ENCODE measurements at places on chromosomes 4 and X.

DNA sequence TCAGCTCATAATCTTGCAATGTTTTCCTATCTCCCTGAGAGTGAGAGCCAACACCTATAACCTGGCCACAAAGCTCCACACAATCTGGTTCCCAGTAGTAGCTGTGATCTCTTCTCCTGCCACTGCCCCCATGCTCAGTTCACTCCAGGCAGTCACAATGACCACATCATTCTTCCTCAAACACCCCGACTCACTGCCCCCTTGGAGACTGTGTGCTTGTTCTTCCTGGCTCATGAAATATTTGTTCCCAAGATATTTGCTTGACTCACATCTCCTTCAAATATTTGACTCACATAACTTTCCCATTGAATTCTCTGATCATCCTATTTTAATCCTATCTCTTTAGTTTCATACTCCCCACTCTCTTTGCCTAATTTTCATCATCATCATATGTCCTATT, 173.7 kb downstream of the AREG start:
- DNase-seq, result no peak

DNA sequence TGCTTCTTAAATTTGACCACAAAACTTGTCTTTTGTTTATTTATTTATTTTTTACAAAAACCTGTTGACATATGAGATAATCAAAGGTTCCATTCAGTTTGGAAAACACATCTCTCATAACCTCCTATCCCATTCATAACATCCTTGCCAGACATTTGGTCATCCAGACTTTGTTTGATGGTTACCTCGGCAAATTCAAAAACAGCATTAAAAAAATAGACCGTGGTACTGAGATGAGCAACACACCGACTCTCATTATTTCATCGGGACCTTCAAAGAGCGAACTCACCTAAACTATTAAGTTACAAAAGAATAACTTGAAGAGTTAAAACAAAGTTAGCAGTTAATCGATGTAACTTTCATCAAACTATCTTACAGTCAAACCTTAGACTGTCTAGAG, 85.8 kb upstream of the RPS6KA3 start:
- no peak for DNase-seq

DNA sequence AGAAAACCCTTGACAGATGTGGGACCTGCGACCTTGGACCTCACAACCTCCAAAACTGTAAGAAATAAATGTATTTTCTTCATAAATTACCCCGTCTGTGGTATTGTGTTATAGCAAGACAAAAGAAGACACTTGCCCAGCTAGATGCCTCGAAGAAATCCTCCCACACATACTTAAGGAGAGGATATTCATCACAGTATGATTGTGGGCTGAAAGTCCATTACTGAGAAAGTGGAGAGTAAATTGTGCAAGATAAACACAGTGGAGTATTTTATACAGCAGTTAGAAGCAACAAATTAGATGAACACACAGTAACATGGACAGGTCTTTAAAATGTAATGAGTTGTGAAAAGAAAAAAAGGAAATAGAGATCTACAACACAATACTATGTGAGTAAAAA, 25.8 kb upstream of the PLA2G12A start:
- no peak for DNase-seq

DNA sequence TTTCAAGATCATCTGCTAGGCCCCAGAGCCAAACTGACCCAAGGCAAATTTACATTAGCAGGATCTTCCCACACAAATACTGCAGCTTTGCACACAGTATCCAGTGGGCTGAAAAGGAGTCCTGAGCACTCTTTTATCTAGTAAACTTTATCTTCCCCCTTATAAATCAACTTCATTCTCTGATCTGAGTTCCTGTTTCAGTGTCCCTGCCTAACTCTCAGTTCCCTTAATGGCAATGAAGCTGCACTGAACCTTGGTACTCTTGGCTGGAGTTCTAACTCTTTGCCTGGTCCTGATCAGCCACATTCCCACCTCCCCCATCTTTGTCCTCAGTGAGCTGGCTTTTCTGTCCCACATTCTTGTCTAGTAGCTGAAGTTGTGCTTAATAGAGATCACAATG, 37.4 kb downstream of the EDA2R start:
- no peak for DNase-seq

GRCh38 chr4:143346206-143346605, 9.5 kb downstream of the GAB1 start:
- DNase-seq, result no peak

DNA sequence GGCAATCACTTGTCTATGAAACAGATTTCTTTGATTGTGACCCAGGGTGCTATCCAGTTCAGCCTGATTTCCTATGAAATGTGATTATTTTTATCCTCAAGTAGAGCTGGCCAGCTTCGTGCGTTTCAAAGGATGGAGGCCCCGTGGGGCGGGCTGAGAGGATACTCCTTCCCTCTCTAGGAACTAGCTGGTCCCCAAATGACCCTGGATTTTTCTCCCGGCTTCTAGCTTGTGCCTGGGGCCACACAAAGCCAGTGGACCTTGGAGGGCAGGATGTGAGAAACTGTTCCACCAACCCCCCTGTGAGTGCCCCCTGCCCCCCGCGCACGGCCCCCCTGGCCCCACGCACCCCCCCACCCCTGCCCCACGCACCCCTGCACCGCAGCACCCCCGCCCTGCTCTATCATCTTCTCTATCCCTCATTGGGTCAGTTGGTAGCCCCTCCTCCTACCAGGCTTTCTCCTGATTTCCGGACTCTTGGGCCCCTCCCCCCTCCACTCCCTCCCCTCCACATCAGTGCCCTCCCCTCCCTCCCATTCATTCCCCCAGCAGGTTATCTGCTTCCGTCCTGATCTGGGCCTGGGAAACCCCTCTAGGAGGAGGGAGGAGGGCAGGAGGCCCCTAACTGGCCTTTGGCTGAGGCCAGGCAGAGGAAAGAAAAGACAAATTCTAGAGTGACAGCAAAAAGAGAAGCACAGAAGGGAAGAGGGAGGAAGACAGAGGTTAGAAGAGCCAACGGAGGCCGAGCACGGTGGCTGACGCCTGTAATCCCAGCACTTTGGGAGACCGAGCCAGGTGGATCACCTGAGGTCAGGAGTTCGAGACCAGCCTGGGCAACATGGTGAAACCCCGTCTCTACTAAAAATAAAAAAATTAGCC, 3.3 kb downstream of the XPNPEP2 start:
- DNase-seq, result no peak

GRCh38 chr4:92106816-92107215, 196.9 kb upstream of the GRID2 start:
- DNase-seq, result no peak
